Activated B cell treated with CpG ODN at 0.5 μM for 24 hours (primary cell): ENCODE measurements at places on chromosomes 5 and 9. TPM values are rescaled to one million over a fixed set of nuclear protein-coding genes. Genes with fewer than 3 reads are reported as not detected.

The OR1Q1 gene
- not detected in 2 replicates for total RNA-seq

The SSBP2 gene
- total RNA-seq = 26.2 and 26.4 TPM in 2 replicates

The KIF24 gene
- 0.69 and 0.71 TPM in 2 replicates for total RNA-seq

The OTULIN gene
- total RNA-seq = 94.0 and 96.5 TPM in 2 replicates

The CYLC2 gene
- not detected in 2 replicates for total RNA-seq

DNA sequence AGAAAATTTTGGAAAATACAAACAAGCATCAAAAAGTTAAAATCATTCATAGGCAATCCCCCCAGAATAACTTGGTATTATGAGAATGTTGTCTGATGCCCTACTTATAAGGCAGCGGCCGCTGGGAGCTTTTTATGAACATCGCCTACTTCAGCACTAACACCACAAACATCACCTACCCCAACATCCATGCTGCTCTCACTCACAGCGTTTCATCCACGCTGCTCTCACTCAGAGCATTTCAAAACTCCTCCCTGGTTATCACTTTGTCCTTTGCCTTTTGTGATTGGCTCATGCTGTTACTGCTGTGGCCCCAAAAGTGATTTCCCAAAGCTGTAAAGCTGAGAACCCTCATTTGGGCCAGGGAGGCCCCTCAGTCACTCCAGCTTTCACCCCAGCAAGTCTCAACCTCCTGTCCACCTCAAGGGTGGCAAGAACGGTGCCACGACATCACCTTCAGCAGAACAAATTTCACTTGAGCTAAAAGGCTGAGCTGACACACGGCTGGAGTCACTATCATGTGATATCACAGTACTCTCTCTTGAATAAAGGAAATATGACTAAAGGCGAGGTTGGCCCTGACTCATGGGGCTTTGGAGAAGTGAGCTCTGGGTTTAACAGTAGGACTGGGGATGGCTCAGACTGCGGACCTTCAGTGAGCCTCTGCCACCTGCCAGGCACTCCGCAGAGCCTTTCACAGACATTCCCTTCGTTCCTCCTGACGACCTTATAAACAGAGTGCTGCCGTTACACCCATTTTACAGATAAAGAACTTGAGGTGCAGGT, 25.2 kb downstream of the SHC3 start:
- no peak overlapping the region for H3K27ac ChIP-seq
- peaks cover 19% of the 10 kb centered on the region for H3K27me3 ChIP-seq
- no peaks in the 10 kb centered on the region for H3K36me3 ChIP-seq
- no peak overlapping the region for H3K4me3 ChIP-seq
- no peak for DNase-seq
- peaks cover 11% of the 10 kb centered on the region for H3K4me1 ChIP-seq

GRCh38 chr5:88404405-88404804, 135.8 kb upstream of the TMEM161B start:
- H3K4me3 ChIP-seq = no peak overlapping the region
- H3K36me3 ChIP-seq = no peaks in the 10 kb centered on the region
- no peaks in the 10 kb centered on the region for H3K4me1 ChIP-seq
- no peak for DNase-seq
- no peak overlapping the region for H3K27ac ChIP-seq
- H3K27me3 ChIP-seq = no peaks in the 10 kb centered on the region

- peak overlapping the region; percentile 75 for H3K27ac ChIP-seq
- H3K36me3 ChIP-seq = no peaks in the 10 kb centered on the region
- no peak for DNase-seq
- peaks cover 67% of the 10 kb centered on the region for H3K4me1 ChIP-seq
- H3K27me3 ChIP-seq = no peaks in the 10 kb centered on the region
These were observed 69.5 kb downstream of the RXRA start for GRCh38 chr9:134395737-134396257.

- no peak overlapping the region for H3K27ac ChIP-seq
- DNase-seq = no peak
- H3K4me1 ChIP-seq = no peaks in the 10 kb centered on the region
- no peaks in the 10 kb centered on the region for H3K27me3 ChIP-seq
These were observed 157.5 kb upstream of the TARS1 start for GRCh38 chr5:33283243-33283642.

DNA sequence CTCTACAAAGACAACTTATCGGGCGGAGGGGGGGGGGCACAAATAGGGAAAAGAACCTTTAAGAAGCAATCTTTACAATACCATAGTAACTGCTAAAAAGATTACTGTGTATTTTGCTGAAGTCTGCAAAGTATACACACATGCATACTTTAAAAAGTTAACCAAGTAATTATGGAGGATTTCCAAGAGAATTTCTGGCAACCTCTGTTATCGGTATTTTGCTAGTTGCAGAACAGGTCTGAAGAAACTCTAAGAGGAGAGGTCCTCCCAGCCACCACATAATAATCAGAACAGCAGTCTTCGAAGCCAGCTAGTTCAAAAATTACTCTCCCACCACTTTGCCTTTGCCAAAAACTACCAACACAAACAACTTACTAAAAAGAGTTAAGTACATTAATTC, 56.1 kb downstream of the UBAP2 start:
- peaks cover 6% of the 10 kb centered on the region for H3K4me1 ChIP-seq
- no peak for DNase-seq
- no peaks in the 10 kb centered on the region for H3K27me3 ChIP-seq
- H3K27ac ChIP-seq = no peak overlapping the region
- peaks cover 43% of the 10 kb centered on the region for H3K36me3 ChIP-seq

DNA sequence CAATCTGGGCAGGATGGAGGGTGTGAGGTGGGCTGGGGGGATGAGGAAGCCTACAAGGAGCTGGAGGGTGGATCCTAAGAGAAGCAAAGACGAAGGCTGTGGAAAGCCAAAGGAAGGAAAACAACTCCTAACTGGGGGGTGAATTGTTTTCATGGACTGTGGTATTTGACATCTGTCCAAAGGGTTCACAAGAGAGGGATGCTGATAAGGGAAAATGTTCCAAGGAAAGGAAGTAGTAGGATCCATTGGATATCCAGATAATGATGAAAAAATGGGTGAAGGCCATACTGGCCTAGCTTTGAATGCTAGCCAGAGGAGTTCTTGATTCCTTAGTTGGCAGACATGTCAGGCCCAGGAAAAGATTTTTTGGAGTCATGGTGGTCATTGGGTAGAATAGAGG, 51.8 kb upstream of the FOXI1 start:
- H3K4me3 ChIP-seq = no peak overlapping the region
- H3K27ac ChIP-seq = no peak overlapping the region
- no peak for DNase-seq
- H3K36me3 ChIP-seq = peaks cover 98% of the 10 kb centered on the region
- no peaks in the 10 kb centered on the region for H3K27me3 ChIP-seq
- H3K4me1 ChIP-seq = no peaks in the 10 kb centered on the region

DNA sequence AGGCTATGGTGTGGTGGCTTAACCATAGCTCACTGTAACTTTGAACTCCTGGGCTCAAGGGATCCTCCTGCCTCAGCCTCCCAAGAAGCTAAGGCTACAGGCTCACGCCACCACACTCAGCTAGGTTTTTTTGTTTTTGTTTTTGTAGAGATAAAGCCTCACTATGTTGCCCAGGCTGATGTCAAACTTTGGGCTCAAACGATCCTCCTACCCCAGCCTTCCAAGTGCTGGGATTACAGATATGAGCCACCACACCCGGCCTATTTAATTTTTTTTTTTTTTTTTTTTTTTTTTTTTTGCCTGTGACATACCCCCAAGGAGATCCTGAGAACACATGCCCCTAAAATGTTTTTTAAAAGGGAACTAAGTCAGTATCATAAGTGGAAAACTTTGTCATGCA, 10.4 kb downstream of the FUBP3 start:
- H3K27ac ChIP-seq = no peak overlapping the region
- H3K4me1 ChIP-seq = peaks cover 5% of the 10 kb centered on the region
- DNase-seq = no peak
- no peak overlapping the region for H3K4me3 ChIP-seq
